Cortex of kidney (tissue), 1 donor: ENCODE measurements at places on chromosomes 16 and 17.

DNA sequence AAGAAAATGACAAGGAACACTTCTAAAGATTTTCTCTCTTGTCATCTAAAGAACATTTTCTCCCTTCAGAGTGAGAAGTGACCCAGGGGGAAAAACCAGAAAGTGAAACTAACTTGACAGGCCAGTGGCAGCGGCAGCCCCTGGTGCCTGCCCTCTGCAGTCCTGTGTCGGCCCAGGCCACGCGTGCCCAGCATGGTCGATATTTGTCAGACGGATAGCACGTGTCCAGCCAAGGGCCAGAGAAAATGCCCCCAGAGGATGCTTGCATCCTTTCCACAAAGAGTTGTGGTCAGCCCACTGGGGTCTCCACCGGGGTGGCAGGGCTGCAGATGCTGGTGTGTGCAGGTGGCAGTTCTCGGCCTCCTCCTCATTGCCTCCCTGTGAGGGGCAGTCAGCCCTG is 176.6 kb downstream of the RAB11FIP4 start:
- DNase-seq, result no peak

- no peak for DNase-seq
Measured at GRCh38 chr17:47270946-47271705, 17.5 kb downstream of the ITGB3 start.

GRCh38 chr17:6020376-6021010 is 49.7 kb upstream of the WSCD1 start:
- DNase-seq, result no peak

DNA sequence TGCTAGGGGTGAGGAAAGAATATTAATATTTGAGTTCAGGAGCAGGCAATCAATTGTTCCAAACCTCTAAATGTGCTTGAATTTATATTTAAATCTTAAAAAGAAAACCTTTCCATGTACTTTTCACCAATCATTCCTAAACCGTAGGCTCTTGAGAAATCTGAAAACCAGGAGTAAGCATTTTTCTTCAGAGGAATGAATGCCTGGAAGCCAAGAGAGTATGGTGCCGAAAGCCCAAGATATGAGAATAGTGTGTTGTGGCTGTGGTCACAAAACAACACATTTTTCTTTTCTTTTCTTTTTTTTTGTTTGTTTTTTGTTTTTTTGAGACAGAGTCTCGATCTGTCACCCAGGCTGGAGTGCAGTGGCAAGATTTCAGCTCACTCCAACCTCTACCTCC is 37.6 kb downstream of the TEX2 start:
- no peak for DNase-seq

DNA sequence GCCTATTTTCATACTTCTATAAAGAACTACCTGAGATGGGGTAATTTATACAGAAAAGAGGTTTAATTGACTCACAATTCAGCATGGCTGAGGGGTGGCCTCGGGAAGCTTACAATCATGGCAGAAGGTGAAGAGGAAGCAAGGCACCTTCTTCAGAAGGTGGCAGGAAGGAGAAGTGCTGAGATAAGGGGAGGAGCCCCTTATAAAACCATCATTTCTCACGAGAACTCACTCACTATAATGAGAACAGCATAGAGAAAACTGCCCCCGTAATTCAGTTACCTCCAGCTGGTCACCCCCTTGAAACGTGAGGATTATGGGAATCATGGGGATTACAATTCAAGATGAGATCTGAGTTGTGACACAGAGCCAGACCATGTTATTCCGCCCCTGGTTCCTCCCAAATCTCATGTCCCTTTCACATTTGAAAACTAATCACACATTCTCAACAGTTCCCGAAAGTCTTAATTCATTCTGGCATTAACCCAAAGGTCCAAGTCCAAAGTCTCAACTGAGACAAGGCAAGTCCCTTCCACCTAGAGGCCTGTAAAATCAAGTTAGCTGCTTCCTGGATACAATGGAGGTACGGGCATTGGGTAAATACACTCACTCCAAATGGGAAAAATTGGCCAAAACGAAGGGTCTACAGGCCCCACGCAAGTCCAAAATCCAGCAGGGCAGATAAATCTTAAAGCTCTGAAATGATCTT is 237.7 kb downstream of the CDH13 start:
- no peak for DNase-seq

GRCh38 chr17:64028874-64029464 is 8.5 kb upstream of the ICAM2 start:
- no peak for DNase-seq

- no peak for DNase-seq
Measured at GRCh38 chr17:60939318-60939717, 261.7 kb downstream of the BCAS3 start.

GRCh38 chr17:62703261-62703775 is 75.8 kb downstream of the MRC2 start:
- no peak for DNase-seq

GRCh38 chr17:40862985-40863733 is 3.9 kb downstream of the KRT12 start:
- DNase-seq, result no peak

DNA sequence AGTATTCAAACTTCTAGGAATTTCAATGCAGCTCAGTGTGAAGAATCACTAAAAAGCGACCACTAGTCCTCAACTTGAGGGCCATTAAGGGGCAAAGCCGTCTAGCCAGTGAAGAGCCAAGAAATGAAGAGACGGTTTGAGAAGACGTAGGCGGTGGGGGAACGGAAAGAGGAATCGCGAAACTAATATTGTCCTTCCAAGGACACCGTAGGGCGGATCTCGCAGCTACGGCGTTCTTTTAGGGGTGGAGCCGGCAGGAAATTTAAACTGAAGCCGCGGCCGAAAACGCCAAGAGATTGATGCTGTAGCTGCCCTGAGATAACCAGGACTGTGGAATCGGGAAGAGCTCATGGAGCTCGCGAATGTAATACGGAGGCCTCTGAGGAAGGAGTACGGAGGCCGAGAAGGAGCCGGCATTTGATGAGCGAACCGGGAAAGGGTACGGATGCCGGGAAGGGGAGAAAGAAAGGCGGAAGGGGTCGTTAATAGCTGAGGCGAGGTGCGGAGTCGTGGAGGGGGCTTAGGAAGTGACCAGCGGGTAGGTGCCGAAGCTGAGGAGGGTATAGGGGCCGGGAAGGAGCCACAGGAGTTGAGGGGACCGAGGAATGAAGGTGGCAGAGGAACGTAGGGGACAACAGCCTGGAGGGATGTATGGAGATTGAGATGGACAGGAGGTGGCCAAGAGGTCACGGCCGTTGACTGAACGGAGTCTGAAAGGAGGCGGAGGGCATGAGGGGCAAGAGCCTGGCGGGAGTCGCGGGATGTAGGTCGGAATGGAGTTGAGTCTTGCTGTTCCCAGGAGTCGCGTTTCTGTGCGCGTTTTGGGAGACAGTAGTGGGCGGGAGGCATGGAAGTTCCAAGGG is at the start of gene DBF4B:
Gene DBF4B, plus strand, starts transcription at position 265 of the 863 bp plus-strand sequence. Its CDS starts 156 bp downstream, at position 421.
- DNase-seq, result no peak

DNA sequence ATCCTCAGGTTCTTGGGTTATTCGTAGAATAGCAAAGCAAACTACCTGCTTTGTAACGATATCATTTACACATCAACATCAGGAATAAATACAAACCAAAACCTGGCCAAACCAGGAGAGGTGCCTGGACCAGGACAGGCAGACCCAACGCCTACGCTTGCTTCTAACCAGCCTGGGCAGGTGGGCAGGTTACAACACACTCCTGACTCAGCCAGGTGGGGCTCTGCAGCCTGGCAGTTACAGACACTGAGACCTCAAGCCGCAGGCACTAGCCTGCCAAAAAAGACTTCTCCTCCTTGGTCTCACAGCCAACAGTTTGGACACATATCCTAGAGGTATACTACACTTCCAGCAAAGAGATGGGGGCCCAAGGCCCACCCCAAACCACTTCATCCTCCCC is 14.0 kb downstream of the ANKRD11 start:
- DNase-seq, result no peak

DNA sequence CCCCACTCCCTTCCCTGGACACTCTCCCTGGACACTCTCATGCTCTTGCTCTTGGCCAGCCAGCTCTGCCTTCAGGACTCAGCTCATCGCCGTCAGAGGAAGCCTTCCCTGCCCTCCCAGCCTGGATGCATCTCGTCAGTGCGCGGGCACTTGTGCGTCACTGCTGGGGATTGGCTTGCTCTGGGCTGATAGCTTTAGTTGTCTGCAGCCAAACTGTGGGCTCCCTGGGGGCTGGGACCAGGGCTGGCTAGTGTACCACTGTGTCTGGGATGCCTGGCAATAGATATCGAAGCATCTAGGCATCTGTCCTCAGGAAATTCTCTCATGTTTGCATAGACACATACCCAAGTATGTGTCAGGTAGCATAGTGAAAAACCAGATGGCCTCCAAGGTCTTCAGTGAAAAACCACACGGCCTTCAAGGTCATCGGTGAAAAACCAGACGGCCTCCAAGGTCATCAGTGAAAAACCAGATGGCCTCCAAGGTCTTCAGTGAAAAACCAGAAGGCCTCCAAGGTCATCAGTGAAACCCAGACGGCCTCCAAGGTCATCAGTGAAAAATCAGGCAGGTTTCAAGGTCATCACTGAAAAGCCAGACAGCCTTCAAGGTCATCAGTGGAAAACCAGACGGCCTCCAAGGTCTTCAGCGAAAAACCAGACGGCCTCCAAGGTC is 72.0 kb downstream of the CMIP start:
- DNase-seq, result no peak

DNA sequence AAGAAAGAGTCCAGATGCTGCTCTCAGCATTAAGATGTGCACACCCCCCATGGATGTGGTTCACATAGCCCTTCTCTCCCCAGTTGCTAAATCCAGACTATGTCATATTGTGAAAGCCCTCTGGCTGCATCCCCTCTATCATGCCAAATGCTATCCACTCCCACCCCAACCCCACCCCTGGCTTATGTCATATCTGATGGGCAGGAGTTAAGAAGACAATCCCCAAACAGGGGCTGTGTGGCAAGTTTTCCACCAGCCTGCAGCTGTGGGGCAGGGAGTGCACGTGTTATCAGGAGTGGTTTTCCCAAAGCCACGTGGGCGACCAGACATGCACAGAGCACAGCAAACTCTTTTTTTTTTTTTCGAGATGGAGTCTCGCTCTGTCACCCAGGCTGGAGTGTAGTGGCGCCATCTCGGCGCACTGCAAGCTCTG is 10.0 kb downstream of the FAM117A start:
- DNase-seq, result no peak

DNA sequence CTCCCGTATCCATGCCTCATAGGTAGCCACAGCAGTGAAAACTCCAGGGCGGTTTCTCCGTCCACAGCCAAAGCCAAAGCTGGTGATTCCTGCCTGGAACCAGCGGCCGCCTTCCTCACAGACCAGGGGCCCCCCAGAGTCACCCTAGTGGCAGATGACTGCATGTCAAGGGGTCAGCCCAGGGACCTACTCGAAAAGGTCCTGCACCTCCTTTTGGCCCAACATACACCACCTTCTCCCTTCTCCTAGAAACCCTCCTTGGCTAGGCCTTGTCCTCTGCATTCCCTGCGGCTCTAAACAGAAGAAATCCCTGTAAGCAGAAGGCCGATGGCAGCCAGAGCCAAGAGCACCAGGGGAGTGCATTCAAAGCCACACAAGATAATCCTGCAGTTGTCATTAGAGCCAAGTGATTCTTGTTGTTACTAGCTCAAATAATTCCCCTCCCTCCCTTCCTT is 6.1 kb downstream of the PRSS36 start:
- DNase-seq, result no peak

DNA sequence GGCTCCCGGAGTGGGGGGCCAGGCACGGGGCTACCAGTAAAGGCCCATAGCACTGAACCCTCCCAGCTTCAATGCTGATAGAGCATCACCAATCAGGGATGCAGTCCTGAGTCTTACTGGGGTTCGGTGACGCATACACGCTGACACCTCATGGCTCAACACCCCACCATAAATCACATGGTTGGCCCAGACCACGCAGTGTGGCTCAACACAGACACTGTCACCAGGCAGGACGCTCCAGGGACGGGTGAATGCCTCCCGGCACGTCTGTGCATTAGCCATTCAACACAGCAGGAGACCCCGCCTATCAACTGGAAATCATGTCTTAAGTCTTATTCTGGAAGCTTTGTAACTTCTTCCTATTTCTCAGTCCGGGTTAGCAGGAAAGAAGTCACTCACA is 35.0 kb downstream of the NECAB2 start:
- no peak for DNase-seq

- DNase-seq, result no peak
Measured at GRCh38 chr17:64615028-64615677, 47.0 kb downstream of the SMURF2 start.

- no peak for DNase-seq
Measured at GRCh38 chr17:8949061-8949661, 16.3 kb downstream of the PIK3R5 start.

- DNase-seq, result no peak
Measured at GRCh38 chr17:83099570-83100181, 20.3 kb downstream of the METRNL start.

DNA sequence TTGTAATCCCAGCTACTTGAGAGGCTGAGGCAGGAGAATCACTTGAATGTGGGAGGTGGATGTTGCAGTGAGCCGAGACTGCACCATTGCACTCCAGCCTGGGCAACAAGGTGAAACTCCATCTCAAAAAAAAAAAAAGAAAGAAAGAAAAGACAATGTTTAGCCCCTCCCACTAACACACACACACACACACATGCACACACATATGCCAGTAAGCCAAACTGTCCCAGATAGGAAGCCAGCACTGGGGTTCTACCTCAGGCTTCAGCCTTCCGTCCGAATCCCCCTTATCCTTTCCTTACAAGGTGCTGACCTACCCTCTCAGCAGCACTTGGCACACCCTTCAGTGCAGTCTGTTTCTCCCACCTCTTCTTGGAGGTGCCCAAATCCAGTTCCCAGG is 8.7 kb upstream of the KCNH6 start:
- no peak for DNase-seq

- DNase-seq, result no peak
Measured at GRCh38 chr16:30628628-30629540, 18.7 kb upstream of the ZNF689 start.

DNA sequence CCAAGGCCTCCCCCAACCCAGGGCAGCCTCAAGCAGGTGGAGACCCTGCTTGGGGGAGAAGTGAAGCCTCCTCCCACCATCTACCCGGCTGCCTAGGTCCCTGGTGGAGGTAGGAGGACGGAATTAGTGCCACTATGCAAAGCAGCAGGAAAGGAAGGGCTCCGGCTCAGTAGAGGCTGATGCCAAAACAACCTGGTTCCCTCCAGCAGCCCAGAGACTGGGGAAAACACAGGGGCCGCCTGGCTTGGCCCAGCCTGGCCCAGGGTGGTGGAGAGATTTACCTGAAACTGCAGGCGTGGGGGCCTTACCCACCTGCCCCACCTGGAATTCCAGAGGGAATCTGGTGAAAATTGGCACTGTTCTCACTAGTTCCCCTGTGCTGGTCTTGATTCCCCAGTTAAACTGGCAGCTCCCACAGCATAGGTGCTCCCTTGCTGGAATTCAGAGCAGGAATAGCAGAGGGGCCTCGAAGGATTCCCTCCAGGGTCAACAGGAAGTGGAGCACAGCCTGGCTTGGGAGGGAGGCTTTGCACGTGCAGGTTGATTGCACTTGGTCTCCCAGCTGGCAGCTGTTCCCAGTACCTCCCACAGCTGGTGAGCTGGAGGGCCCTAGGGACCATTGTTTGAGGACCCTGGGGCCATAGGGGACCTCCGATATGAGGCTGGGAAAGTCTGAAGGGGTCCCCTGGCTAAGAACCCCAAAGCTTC is 4.5 kb downstream of the CD79B start:
- DNase-seq, result no peak
